Activated gamma-delta T cell treated with anti-CD3 and anti-CD28 coated beads, Interleukin-2, amount 50 U/mL, for 16 hours (primary cell): ENCODE measurements at places on chromosomes 1 and 21.

DNA sequence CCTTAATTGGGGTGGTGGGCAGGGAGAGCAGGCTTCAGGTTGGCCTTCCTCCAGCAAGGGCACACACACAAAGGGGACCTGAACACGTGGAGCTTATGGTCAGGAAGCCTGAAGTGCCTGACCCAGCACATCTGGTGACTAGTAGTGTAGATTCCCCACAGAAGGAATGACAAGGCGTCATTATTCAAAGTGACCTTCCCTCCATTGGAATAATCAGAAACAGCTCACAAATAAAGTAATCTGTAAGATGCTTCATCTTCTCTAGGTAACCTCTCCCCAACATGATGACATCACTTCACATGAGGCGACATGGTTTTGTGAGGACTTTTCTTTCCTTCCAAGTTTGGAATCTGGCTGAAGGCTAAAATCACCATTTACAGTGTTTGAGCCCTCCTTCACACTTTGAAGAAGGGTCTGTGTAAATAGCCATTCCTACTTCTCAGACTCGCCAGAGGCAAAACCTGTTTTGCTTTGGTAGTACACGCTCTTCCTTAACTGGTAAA lies 32.8 kb upstream of the ERG start:
- no peak for DNase-seq

GRCh38 chr1:59292562-59292961 lies 4.3 kb upstream of the FGGY start:
- no peak for DNase-seq

GRCh38 chr1:234555390-234556024 lies 54.5 kb downstream of the IRF2BP2 start:
- no peak for DNase-seq

DNA sequence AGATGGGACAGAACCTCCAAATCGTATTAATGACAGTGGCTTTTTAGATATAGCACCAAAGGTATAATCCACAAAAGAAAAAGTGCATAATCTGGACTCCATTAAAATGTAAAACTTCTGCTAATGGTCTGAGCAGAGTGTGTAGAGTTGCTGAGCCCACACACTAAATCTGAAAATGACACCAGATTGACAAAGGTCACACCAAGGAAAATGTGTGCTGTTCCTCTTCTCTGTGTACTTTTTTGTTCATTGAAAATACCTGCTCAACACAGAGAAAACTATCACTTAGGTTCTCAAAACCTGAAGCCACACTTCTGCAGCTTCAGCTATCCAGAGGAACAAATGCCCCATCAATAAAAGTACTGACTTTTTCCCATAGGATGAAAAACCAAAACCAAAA lies 146.2 kb downstream of the AK5 start:
- DNase-seq, result no peak
